ENCODE measurements at places on chromosomes 1 and 21.
A peak's percentile ranks its signal among the peaks of the same experiment; 100 is the strongest.

DNA sequence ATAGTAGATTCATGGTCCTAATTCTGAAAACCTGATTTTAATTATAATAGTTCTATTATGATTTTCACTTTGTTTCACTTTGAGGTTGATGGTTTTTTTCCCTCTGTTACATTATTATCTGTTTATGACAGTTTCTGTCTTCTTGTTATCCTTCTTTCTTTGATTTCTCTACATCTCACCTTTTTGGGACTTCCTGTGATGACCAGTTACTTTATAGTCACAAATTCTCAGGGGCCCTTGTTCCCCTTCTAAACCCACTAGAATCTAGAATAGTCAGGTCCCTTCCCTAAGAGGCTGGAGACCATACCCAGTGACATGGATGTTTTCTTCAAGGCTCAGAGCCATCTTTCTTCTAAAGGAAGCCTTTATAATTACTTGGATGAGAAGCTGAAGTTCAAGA is 238.4 kb downstream of the GPR52 start:
- no peak for DNase-seq

GRCh38 chr1:221716713-221717484 is 25.0 kb downstream of the DUSP10 start:
- peak; percentile 60 for DNase-seq

GRCh38 chr1:239058190-239058589 is 328.2 kb upstream of the CHRM3 start:
- no peak for DNase-seq

DNA sequence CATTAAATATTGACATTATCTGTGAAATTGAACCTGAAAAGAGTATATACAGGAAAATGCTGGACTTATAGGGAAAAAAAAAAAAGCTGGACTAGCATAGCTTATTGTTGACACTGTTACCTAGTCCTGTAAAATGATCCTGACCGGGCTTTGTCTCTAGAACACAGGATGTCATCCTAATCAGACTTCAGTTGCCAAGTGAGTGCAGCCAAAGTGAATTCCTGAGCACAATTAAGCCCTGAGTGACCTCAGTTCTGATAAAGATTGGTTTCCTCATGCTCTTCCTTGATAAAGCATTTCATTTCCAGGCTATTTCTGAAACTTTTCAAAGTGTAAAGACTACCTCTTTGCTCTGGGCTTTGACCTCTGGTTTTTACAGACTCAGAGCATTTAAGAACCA is 19.8 kb downstream of the SELP start:
- no peak for DNase-seq
